ENCODE measurements at places on chromosomes 2 and 18.

DNA sequence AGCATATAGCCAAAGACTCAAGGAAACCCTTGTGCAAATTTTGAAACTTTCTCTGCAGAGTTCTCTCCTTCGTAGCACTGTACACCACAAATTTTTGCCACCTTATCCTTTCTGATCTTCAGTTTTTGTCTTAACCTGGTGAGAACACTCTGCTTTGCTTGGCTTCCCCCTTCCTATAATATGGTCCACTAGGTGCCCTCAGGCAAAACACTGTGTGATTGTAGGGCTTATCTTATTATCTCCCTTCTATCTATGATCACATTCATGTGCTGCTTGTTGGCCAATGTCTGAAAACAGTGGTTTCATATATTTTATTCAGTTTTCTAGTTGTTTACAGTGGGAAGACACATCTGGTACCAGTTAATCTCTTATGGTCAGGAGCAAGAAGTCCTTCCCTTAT is 111.1 kb downstream of the MTX2 start:
- DNase-seq = no peak

DNA sequence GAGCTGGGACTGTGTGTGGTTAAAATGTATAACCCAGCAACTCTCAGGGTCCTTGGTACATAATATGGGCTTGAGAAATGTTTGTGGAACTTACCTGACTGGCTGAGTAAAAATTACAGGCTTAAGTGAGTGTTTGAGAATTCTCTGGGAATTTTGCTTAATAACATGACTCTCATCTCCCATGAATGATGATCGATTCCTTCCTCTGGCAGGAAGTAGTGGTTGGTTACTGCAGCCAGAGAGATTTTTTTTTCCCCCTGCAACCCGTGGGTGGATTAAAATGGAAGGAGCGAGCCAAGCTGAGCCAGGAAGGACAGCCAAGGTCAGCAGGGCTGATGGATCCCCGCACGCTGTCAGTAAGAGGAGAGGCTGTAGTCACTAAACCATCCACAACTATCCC is 40.6 kb upstream of the RFX8 start:
- no peak for DNase-seq

- no peak for DNase-seq
These were observed 89.5 kb downstream of the PXDN start for GRCh38 chr2:1654696-1655374.

- no peak for DNase-seq
These were observed 7.5 kb downstream of the CCBE1 start for GRCh38 chr18:59689756-59690155.

DNA sequence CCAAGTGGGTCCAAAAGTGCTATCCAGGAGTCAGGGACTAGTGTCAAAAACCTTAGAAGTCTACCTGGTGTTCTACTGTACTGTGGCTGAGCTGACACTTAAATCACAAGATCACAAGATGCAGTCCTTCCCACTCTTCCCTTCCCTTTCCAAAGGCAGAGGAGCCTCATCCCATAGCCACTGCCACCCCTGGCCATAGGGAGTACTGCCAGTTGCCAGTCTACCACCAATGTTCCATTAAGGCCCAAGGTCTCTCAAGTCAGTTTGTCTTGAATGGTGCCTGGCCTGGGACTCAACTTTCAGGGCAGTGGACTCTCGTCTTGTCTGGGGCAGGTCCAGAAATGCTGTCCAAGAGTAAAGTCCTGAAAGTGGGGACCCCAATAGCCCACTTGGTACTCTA is 585.6 kb downstream of the NUP35 start:
- no peak for DNase-seq

DNA sequence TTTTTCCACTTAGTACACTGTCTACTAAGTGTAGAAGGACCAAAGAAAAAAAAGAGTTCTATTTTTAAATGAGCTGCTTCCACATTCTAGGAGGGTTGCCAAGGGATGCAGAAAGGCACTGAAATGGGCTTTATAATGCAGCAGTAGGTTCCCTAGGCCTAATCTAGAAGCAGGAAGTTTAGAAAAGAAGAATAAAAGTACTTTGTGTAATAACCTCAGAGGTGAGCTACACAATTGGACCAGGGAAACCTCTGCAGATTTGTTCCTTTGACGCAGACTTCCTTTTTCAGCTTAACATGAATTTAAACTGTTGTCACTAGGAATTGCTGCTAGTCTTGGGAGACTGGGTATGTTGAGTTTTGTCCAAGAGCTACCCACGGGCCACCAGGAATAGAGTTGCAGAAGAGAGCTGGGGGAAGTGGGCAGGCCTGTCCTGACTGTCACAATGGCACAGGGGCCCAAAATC is 34.6 kb upstream of the RAB1A start:
- no peak for DNase-seq

DNA sequence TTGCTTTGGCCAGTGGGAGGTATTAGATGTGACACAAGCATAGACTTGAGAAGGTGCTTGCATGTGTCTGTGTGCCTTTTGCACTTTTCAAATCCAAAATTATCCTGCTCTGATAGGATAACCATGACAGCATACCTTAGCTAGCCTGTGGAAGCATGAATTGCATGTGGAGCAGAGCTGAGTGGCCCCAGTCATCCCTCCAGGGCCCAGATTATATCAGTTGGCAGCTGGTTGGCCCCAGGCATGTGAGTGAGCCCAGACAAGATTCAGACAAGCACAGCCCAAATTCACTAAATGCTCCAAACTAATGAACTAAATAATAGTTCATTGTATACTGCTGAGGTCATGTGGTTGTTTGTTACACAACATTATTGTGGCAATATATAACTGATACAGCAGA is 18.8 kb downstream of the TACR1 start:
- no peak for DNase-seq

- DNase-seq = no peak
These were observed 194.9 kb downstream of the MCFD2 start for GRCh38 chr2:46720592-46721185.

- DNase-seq = no peak
These were observed 194.1 kb downstream of the SMAD7 start for GRCh38 chr18:48756511-48757226.

DNA sequence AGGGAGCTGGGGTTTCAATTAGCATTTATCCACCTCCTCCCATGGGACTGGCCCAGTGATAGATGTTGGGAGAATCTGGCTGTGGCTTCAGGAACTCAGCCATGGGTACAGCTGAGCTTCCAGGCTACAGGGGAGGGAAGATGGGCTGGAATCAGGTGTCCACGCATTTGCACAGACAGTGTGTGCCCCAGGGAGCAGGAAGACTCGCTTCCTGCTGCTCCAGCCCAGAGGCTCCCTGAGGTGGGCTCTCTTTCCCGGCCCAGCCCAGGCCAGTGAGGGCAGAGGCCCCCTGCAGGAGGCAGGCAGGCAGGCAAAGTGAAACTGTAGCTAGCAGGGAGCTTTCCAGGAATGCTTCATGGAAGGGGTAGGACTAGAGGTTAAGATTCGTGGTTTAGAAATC is 28.7 kb downstream of the DYSF start:
- no peak for DNase-seq

GRCh38 chr18:36031407-36031806 is 36.0 kb downstream of the RPRD1A start:
- no peak for DNase-seq

- DNase-seq = no peak
These were observed 43.0 kb downstream of the RAD51AP2 start for GRCh38 chr2:17475286-17475685.

GRCh38 chr2:165698444-165698884 is 95.6 kb downstream of the GALNT3 start:
- DNase-seq = peak; percentile 50

DNA sequence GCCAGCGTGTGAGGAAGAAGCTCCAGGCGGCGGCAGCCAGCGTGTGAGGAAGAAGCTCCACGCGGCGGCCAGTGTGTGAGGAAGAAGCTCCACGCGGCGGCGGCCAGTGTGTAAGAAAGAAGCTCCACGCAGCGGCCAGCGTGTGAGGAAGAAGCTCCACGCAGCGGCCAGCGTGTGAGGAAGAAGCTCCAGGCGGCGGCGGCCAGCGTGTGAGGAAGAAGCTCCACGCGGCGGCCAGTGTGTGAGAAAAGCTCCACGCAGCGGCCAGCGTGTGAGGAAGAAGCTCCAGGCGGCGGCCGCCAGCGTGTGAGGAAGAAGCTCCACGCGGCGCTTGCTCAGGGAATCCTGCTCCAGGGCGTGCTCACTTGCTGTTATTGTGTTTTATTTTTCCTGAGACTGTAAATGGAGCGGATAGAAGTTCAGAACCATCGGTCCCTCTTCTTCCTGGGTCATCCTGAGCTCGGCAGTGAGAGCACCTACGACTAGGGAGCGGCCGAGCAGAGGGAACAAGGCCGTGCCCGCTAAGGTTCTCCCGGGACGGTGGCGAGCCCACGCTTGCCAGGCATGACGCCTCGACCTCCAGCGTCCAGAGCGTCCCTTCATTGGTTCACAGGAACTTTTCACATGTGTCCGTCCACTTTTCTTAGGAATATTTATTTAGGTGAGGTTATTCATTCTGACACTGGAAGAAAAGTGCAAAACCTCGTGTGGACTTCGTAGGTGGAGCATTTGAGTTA is 94.2 kb downstream of the TMEM18 start:
- DNase-seq = no peak

- DNase-seq = no peak
These were observed 105.0 kb downstream of the COL6A3 start for GRCh38 chr2:237309011-237309410.

- DNase-seq = no peak
These were observed 4.1 kb upstream of the PTPN18 start for GRCh38 chr2:130351711-130352110.

GRCh38 chr2:165275932-165276331 is 36.7 kb downstream of the SCN2A start:
- DNase-seq = no peak

DNA sequence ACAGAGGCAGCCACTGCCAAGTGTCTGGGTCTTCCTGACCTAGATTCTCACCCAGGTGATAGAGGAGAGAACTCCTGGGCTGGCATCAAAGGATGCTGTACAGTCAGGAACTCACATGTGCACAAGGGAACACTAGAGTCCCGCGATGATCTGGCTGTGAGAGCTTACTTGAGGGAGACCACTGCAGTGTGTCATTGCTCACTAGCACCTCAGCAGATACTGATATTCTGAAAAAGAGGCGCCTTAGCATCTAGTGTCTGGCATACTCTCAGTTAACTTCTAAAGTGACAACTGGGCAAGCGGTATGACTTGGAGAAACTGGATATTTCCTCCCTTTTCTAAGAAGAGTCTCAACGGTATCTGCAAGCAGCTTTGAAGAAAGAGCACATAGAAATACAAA is 189.9 kb downstream of the CMPK2 start:
- DNase-seq = no peak
